HCEC 1CT (cell line): ENCODE measurements at places on chromosomes 3 and 15.
A peak's percentile ranks its signal among the peaks of the same experiment; 100 is the strongest.

DNA sequence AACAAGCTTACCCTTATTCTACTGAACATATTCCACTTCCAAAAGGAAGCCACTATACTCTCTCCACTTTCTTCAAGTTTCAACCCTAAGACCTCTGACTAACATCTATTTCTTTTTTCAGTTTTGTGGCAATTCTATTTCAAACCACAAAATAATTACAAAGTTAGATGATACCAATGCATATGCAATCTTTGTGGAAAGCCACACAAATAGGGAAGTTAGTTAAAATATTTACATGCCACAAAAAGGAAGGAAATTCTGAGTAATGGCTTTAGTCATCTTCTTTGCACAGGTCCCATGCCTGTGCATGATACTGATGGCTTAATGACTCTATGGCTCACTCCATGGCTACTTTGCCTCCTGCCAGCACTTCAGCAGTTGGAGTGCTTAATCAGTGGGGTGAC, 57.0 kb upstream of the MCTP2 start:
- no peak for DNase-seq

GRCh38 chr3:39808467-39809180, 785 bp upstream of the MYRIP start:
- no peak for DNase-seq

DNA sequence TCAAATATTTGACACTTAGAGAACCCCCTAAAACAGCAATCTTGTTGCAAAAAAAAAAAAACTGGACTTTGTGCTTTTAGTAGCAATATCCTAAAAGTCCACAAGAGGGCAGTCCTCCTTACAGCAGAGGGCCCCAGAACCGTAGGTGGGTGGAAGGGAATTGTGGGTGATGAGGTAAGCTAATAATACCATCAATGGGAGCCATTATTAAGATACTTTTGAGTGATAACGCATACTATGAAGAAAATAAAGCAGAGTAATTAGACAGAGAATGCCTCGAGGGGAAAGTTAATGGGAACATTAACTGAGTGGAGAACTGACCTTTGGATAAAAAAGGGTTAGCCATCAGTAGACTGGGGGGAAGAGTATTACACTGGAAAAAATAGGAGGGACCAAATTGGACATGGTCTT, 229.9 kb downstream of the THRB start:
- peak; percentile 58 for DNase-seq

GRCh38 chr15:67010898-67011616, 54.3 kb upstream of the SMAD3 start:
- DNase-seq = no peak

GRCh38 chr3:87625876-87626275, 349.5 kb upstream of the POU1F1 start:
- DNase-seq = peak; percentile 13

DNA sequence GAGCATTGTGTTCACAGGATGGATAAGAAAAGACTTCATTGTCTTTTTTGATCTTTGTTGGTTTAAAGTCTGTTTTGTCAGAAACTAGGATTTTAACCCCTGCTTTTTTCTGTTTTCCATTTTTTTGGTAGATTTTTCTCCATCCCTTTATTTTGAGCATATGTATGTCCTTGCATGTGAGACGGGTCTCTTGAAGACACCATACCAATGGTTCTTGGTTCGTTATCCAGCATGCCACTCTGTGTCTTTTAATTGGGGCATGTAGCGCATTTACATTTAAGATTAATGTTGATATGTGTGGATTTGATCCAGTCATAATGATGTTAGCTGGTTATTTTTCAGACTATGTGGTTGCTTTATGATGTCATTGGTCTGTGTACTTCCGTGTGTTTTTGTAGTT, 687.0 kb downstream of the NAALADL2 start:
- no peak for DNase-seq

DNA sequence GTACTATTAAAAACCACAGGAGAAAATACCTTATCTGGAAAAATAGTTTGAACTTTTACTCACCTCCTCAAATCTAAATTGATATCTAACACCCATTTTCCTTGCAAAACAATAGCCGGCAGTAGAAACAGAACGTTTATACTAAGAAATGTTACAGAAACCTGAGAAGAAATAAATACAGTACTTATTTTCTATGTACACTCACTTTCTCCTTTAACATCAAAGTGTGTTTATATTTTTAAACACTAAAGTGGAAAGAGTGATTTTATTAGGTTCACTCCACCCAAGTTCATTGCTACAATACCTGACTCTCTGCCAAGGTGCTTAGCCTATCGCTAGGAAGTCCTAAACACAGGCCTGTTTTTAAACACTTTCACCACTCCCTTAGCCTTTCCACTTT, 87.8 kb upstream of the TJP1 start:
- no peak for DNase-seq

DNA sequence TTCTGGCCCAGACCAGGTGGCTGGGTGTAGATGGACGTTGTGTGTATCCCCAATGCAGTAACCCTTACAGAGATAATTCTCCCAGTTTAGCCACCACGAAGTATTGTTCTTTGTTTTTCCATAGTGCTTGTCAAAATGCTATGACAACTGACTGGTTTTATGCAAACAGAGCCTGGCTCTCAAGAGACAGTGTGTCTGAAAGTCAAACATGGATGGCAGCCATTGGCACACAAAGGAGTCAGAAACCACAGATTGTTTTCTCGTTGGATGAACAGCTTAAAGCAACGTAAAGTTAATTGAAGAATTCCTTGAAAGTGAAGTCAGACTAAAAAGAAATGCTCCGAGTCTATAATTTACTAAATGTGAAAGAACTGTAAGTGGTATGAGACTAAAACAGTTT, 91.2 kb downstream of the FILIP1L start:
- no peak for DNase-seq

GRCh38 chr15:59074607-59075006, 30.3 kb upstream of the CCNB2 start:
- DNase-seq = no peak

DNA sequence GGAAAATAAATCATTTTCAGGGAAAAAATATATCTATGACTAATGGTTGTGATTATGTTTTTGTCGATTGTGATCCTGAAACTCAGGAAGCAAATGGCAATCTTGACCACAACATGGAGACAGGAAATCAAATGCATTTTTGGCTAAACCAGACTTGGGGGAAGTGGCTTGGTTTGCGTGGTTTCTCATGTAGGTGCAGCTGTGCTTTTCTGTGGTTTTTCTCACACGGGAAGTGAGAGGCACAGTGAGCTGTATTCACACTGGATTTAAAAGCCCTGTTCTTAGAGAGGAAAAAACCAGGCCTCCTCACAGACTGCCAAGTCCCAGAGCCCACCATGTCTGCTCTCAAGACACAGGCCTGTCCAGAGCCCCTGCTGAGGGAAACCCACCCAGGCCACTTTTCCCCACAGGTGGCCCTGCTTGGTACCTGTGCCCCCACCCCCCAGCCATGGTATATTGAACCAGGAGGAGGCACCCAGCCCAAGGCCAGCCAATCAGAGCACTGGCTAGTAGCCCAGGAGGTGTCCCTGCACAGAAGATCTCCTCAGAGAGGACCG, 46.1 kb downstream of the BTD start:
- DNase-seq = peak; percentile 98

- no peak for DNase-seq
These were observed 26.4 kb downstream of the BCL2A1 start for GRCh38 chr15:79944622-79945021.

DNA sequence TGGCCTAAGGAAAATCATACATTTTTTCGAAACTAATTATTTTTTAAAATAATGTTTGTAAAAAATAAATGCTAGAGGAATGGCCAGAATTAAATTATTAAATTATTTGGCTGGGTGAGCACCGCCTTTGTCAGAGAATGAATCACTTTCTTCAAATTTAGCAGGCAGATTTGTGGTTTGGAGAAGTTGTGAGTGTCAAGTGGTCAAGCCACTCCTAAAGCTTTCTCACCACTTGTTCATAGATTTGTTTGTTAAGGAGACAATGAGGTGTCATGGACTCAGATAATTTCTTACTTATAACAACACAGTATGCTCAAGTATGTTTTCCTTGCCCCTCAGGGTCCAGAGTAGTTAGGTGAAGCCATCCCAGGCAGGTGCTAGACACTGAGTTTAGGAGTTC, 196.2 kb downstream of the TUSC7 start:
- no peak for DNase-seq

GRCh38 chr3:11077466-11077865, 76.8 kb upstream of the HRH1 start:
- DNase-seq = peak; percentile 76

DNA sequence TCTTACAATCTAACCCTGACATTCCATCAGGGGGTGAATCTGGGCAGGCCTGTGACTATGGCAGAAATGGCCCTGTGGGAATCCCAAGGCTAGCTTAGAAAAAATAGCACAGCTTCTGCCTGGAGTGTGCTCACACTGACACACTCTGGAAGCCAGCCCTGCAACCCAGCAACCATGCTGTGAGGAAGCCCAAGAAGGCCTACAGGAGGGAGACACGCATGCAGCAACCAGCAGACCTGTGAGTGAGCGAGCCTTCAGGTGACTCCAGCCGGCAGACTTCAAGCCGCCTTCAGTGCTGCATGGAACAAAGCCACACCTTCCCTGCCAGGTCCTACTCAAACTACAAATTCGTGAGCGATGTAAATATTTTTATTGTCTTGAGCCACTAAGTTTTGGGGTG, 26.1 kb downstream of the RAB6B start:
- DNase-seq = no peak
